WTC11 (cell line): ENCODE measurements at places on chromosomes 1 and 21.

DNA sequence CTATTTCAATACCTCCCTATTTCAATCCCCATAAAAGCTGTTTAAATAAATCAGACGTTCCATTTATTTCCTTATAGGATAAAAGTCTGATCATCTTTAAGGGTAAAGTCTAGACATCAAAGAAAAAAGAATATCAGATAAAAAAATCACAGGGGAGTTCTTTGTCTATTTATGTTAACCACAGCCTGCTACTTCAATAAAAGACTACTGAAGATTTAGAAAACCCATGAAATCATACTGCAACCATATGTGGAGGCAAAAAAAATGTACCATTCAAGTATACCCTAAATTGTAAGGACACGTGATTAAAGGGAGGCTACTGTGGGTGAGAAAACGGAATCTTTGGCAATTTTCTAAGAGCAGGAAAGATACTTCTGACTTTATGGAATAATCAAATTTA is 108.2 kb upstream of the TNFSF4 start:
- DNase-seq, result no peak
- no peaks in the 10 kb centered on the region for H3K27me3 ChIP-seq
- no peak overlapping the region for H3K27ac ChIP-seq
- no peaks in the 10 kb centered on the region for H3K4me1 ChIP-seq

DNA sequence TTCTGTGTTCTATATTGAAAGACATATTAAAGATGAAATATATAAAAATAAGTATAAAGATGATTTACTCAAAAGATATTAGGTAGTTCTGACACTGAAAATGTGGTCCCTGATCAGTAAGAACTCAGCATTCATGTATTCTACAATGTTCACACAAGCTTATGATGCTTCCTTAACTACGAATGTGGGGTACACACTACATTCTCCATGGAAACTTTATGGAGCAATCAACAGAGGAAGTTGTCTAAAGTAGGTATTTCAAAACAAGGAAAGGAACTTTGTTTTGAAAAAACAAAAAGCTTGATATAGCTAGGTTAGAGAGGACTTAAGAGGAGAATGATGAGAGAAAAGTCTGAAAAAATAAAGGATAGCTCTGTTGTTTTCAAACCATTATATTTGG is 119.7 kb upstream of the RGS18 start:
- DNase-seq, result no peak
- H3K27me3 ChIP-seq, result no peaks in the 10 kb centered on the region
- H3K27ac ChIP-seq, result no peak overlapping the region
- H3K4me3 ChIP-seq, result no peak overlapping the region
- H3K4me1 ChIP-seq, result no peaks in the 10 kb centered on the region
- H3K36me3 ChIP-seq, result peaks cover 12% of the 10 kb centered on the region

DNA sequence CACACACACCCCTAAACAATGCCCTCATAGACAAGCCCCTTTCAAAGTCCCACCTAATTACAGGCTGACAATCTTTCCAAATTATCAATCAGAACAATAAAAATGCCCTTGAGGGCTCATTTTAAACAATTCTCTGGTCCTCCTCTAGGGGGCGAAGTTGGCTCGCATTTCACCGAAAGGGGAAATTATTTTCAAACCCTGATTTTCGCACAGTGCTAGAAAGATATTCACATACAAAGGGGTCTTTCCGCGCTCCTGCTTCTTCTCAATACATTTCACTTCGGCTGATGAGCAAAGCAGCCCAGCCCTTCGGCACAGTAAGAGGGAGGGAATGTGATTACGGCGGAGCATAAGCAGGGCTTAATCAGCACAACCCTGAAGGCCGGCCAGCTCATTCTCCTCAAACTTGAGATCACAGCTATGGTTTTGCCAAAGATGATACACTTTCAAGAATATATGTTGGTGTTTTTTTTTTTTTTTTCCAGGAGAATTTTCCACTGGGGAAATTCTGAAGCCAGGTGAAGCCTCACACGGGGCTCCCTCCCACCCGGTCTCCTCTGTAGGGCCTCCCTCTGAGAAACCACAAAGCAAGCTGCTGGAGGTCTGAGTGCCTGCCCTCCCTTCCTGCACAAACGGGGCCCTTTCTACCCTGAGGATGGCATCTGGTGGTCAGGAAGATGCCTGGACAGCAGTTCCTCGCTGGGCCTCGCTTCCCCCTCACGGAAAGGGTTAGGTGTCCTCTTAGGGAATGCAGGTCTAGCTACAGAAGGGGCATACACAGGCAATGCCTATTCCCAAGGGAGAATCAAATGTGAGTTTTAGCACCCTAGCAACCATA is 66.9 kb downstream of the GNG12 start:
- peak overlapping the region; percentile 28; the same call in 1 of the 2 replicates for H3K27ac ChIP-seq
- peak overlapping the region; percentile 54 for H3K4me3 ChIP-seq
- peak; percentile 36 for DNase-seq
- H3K27me3 ChIP-seq, result no peaks in the 10 kb centered on the region
- H3K4me1 ChIP-seq, result peaks cover 13% of the 10 kb centered on the region
- no peaks in the 10 kb centered on the region for H3K36me3 ChIP-seq

GRCh38 chr21:42298237-42298636 is 17.0 kb downstream of the TFF3 start:
- H3K4me3 ChIP-seq, result no peak overlapping the region
- no peak for DNase-seq
- peaks cover 12% of the 10 kb centered on the region for H3K4me1 ChIP-seq
- no peaks in the 10 kb centered on the region for H3K27me3 ChIP-seq
- H3K36me3 ChIP-seq, result no peaks in the 10 kb centered on the region
- H3K27ac ChIP-seq, result no peak overlapping the region
